ENCODE measurements at places on chromosomes 7 and 10.

DNA sequence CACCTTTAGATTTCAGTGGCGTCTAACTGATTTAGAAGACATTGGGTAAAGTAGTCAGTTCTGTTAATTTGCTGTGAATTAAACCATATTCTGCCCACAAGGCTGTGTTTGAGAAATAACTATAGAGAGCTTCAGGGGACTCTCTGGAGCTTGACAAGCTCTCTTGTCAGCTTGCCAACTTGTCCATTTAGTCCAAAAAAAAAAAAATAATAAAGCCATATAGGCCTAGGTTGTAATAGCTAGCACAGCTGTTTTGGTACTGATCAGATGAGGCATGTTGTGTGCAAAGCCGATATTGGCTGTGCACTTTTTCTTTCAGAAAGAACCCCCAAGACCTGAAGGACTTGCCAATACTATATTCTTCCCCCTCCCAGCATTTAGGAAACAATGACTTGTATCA lies 20.2 kb upstream of the ZNF282 start:
- DNase-seq: no peak

DNA sequence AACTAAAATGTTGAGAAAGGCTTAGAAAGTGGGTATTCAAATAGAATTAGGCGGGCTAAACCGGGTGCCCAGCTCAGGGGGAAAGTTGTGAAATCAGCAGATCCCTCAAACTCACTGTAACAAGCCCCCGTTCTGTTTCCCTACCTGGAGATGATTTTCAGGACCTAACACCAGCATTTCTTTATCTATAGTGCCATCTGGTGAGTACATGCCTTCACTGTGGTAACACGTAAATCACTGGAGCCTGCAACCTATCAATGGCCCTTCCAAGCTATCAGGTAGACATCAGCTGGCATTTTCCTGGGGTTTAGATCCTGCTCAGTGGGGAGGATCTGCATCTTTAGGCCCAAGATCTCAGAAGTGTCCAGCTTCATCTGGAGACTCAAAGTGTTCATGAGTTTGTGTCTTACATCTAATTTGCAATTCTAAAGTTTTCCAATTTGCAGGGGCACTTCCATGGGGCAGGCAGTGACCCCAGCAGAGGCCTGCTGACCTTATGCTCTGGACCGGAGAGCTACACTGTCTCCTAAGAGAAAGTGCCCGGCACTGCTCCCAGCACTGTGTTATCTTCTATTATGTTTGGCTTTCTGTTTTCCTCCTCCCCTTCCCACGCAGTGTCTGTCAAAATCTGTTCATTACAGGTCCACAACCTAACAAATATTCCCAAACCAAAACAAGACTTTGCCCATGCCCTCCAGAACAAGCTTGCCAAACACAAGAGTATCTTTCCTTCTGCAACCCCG lies 132.5 kb downstream of the LSM5 start:
- no peak for DNase-seq

- DNase-seq: no peak
Observed at GRCh38 chr7:151076863-151077704, 3.5 kb downstream of the FASTK start.

DNA sequence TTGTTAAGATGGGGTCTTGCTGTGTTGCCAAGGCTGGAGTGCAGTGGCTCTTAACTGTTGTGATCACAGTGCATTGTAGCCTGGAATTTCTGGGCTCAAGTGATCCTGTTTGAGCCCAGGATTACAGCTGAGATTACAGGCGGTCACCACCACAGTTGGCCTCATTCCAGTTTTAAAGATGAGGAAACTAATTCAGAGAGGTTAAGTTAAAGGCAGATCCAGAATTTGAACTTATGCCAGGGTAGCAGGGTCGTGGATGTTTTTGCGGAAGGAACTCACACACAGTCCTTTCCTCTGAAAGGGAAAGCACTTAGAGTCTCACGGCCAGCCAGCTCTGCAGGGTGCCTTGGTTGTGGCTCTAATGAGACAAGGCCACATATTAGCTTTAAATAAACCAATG lies 84.7 kb downstream of the MMRN2 start:
- no peak for DNase-seq

- no peak for DNase-seq
Observed at GRCh38 chr7:74428023-74428422, 25.7 kb upstream of the GTF2IRD1 start.

- peak; percentile 71 for DNase-seq
Observed at GRCh38 chr7:50349963-50350944, 45.7 kb downstream of the IKZF1 start.

DNA sequence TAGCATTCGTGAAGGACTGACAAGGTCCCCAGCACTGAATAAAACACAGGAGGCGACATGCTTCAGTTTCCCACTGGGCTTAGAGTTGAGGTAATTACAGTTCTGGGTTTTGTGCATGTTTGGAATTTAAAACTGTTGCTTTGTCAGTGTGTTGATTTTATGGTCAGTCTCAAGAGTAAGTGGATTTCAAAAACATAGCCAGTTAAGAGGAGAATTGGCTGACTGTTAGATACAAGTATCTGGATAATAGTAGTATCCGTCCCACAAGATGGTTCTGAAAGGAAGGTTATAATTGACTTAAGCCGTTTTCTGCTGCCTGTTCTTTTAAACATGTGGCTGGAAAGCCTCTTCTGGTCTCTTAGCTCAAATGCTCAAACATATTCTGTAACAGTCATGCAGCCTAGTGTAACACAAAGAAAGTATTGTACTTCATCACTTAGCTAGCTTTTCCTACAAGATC lies 170.9 kb downstream of the POLR1F start:
- DNase-seq: no peak

GRCh38 chr7:147809786-147810185 lies 780.8 kb upstream of the C7orf33 start:
- no peak for DNase-seq

- no peak for DNase-seq
Observed at GRCh38 chr7:50647286-50647980, 82.2 kb upstream of the DDC start.

- no peak for DNase-seq
Observed at GRCh38 chr10:117720931-117721835, 178.6 kb downstream of the EMX2 start.

GRCh38 chr7:121046893-121047468 lies 58.5 kb downstream of the CPED1 start:
- no peak for DNase-seq

DNA sequence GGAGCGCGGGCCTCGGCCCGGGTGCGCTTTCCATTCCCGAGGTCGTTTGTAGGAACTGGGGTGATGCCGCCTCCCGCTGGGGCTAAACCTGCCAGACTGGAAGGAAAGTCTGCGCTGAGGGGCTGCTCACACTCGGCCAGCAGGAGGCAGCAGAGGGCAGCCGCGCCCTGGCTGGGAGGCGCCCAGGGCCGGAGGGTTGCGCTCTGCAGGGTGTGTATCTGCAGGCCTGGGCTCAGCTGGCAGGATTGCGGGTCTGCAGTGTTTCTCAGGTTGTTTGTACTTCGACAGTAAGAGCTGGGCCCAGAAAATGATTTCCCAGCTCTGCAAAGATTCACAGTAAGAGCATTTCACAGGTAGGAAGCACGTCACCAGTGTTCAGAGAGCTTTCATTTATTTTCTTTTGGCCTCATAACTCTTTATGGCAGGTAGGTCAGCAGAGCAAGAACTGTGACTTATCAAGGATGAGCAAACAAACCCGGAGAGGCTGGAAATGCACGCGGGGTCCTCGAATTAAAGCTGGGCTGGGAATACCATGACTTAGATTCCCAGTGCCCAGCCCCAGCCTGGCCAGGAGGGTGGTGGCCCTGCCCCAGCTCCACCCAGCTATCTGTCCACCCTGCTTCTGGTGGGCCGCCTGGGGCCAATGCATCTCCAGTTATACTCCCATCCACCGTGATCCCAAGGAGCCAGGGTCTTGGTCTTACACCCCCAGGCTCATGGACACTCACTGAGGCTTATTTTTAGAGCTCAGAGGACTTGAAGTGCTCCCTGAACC lies 15.2 kb upstream of the PPP2R2D start:
- DNase-seq: peak; percentile 76

GRCh38 chr7:50584386-50584785 lies 19.2 kb upstream of the DDC start:
- no peak for DNase-seq

DNA sequence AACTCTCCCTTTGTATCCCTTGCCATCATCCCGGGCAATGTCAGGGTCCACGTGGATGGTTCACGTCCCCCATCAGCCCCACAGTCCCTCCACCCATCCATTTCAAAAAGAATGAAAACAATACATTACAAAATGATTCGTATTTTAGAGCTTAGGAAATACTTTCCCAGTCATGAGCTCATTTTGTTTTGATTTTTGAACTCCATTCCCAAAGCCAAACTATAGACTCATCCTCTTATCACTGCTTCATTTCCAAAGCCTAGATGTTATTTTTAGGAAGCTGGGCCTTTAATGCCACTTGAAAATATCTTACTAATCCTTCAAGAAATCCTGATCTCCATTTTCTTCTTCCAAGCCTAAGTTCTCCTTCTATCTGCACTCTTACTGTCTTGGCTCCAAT lies 72.1 kb downstream of the WNT2 start:
- no peak for DNase-seq

GRCh38 chr7:88361357-88361756 lies 54.7 kb upstream of the STEAP4 start:
- no peak for DNase-seq

DNA sequence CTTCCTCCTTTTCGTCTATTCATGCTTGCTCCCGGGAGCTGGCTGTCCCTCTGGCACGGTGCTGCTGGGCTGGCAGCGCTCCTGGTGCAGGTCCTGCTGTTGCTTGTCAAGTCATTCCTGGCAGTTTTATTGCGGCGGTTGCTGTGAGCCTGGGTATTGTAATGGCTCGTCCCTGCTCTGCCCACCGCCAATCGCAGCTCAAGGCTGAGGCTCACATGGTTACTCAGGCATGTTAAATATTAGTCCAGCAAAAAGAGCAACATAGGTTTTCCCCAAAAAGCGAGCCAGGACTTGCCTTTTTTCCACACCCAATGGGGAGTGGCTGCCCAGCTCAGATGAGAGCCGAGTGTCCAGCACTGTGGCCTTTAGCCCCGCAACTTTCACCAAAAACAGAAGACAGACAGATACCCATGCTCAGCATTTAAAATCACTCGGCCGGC lies 492.9 kb upstream of the FOXK1 start:
- DNase-seq: no peak

GRCh38 chr7:28406192-28406591 lies 6.1 kb upstream of the CREB5 start:
- DNase-seq: no peak

GRCh38 chr7:33673029-33673700 lies 232.2 kb upstream of the BMPER start:
- DNase-seq: no peak

- no peak for DNase-seq
Observed at GRCh38 chr7:97372882-97373281, 255.4 kb downstream of the SDHAF3 start.

DNA sequence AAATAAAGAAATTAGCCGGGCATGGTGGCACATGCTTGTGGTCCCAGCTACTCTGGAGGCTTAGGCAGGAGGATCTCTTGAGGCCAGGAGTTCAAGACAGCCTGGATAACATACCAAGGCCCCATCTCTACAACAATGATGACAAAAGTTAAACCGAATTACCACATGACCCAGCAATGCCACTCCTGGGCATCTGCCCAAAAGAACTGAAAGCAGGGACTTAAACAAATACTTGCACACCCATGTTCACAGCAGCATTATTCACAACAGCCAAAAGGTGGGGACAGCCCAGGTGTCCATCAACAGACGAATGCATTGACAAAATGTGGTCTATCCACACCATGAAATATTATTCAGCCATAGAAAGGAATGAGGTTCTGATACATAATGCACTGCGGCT lies 83.9 kb downstream of the HIP1 start:
- no peak for DNase-seq

GRCh38 chr10:29730458-29730857 lies 95.7 kb upstream of the SVIL start:
- DNase-seq: no peak

GRCh38 chr7:43164757-43165156 lies 52.3 kb downstream of the HECW1 start:
- DNase-seq: no peak

- no peak for DNase-seq
Observed at GRCh38 chr7:2175514-2175913, 57.2 kb downstream of the MAD1L1 start.

GRCh38 chr10:76007667-76008181 lies 576.3 kb downstream of the LRMDA start:
- DNase-seq: no peak

DNA sequence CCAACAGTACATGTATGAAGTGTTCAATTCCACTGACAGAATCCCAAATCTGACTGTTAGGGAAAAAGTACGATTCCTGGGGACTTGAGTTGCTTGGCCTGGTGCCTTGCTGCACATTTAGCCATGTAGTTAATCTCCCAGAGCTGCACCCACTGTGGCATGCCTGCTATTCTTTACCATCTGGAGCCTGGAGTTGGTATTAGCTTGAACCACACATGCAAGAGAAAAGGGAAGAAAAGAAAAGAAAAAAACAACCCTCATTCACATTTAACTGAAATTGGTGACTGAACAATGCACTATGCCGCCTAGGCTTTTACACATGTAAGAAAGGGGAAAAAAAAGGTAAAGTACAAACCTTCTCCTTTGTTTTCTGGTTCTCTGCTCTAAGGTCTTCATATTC lies 26.1 kb downstream of the SHTN1 start:
- DNase-seq: no peak

DNA sequence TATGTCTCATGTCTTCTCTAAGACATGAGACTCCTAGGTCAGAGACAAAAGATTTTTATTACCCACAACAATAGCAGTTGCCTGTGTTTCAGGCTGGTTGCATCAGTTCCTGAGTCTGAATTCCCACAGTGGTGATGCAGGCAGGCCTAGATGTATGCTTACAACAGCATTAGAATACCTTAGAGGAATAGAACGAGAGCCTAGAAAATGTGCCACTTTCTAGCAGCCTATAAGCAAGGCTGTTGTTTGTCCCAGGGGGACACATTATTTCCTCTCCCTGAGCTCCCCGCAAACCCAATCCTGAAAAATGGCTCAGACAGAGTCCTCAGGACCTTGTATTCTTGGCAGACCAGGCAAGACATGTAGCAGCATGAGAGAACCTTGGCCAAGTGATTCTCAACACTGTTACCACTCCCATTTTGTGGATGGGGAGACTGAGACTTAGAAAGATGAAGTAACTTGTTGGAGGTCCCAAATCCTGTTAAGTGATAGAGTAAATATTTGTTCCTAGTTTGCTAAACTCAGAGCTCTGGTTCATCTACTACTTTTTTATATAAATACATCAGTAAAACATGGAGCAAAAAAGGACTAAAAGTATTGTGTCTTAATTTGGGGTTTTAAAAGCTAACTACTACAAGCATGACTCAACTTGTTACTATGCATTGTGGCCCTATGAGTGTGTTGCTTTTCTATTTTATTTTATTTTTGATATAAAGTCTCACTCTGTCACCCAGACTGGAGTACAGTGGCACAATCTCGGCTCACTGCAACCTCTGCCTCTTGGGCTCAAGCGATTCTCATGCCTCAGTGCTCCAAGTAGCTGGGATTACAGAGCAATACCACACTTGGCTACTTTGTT lies 14.2 kb downstream of the VTI1A start:
- no peak for DNase-seq

DNA sequence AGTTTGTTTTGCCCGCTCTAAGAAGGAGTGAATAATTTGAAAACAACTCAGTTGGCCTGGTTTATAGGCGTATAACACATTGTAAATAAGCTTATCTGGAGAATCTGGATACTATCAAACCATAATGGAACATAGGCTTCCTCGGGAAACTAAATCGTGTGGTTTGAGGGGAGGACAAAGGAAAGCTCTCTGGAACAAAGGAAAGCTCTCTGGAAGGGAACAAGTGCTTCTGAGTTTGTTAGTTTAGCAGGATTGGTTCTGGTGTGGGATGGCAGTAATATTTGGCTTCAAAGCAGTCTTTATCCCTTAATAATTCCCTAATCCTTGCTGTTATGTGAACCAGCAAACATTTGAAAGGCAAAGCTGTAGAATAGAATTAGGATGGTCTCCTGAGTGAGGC lies 15.0 kb upstream of the SLK start:
- no peak for DNase-seq
